ENCODE measurements at places on chromosomes 5 and 9.

DNA sequence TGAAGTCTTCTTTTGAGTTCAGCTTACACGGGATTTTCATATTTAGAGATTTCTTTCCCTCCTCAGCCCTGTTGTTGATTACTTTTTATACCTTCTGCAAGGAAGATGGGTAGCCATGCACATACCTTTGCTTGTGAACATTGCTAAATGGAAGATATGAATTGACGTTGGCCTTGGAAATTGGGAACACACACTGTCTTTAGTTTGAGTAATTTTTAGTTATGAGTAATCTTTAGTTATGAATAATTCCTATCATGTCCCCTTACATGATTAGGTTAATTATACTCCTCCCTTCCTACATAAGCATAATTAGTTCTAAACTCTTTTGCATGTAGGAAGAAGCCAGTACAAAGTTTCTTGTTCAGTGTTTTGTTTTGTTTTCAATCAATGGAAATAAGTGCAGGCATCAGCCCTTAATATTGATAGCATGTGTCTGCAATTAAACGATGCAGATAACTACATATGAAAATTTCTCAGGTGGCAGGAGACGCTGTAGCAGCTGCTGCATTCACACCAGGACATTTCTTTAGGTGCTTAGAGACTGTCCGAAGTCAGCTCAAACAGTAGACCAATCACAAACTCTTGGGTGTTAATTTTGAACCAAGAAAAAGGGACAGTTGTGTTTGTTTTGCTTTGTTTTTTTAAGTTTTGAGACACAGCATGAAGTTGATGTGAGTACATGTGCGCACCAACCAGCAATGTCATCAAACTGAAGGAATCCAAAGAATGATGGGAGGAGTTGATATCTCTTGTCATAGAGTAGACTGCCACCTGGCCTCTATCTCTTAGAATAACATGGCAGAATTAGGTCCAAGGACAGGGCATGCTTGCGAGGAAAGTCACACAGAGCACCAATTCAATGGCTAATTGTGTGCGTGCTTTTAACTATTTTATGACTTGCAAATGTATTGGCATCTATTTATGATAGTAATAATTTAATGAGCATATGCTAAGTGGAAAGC is 51.4 kb downstream of the SMARCA2 start:
- no peak for DNase-seq

DNA sequence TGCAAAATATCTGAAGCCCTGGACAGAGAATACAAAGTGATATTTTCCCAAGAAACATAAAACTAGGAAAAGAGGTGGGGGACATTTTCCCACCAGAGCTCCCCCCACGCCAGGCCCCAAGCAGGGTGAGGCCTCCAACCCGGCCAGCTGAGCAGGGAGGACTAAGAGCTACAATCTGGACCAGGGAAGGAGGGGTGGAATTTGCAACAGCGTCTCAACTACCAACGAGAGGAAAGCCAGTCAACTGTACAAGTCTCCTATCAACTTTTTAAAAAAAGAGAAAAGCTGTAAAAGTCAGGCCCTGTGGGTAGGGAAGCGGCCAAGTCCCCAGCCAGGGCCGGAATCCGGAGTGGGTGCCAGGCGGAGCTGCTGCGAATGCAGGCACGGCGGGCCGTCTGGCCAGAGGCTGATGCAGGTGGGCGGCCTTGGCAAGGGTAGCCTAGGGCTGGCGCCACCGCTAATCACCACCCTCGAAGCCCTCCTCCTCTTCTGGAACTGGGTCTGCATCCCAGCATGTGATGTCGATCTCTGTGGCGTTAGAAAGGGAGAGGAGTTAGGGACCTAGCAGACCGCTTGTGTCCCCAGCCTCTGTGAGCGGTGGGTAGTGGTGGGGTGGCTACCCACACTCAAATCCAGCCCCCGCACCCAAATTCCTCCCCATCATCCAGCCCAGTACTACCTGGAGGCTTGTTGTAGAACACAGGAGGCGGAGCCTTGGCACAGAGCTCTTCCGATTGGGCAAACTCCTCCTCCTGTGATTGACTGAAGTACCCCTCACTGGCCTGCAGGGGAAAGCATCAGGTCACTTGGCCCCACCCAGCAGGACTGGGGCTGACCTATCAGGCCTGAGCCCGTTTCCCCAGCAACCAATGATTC is 10.6 kb downstream of the PRR7 start:
- peak; percentile 90 for DNase-seq

GRCh38 chr5:173626505-173626820 is 10.0 kb upstream of the BOD1 start:
- DNase-seq = no peak

DNA sequence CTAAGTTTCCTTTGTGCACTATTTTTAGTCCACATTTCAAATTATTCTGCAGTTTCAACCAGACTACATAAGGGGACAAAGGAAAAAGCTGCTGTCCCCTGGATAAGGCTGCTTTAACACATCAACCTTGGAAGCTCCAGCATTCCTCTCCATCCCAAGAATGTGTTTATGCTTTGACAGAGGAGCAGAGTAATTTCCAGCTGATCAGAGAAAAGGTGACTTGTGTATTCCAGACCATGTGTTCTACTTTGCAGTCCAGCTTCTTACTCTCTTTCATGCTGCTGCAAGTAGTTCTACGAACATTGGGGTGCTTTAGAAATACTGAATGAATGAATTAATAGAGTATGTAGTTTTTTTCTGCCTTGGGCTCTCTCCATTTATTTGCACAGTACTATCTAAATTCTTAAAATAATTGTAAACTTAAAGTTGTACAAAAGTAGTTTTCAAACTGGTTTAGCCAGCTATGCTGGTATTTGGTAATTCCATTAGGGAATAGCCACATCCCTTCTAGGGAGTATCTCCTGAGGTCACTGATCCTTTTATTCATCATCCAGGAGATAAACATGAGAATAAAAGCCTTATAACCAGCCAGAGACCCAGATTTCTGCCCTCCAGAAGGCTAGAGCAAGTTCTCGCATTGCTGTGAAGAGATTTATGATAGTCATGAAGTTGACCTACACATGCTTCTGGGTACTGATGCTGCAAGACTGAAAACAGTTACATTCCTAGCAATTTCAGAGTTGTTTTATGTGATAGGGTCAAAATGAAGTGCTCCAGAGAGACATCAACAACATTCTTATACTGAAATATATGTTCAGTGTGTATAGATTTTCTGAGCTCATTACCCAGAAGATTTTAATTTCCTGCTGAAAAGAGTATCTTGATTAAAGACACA is 215.2 kb downstream of the COMMD10 start:
- no peak for DNase-seq

DNA sequence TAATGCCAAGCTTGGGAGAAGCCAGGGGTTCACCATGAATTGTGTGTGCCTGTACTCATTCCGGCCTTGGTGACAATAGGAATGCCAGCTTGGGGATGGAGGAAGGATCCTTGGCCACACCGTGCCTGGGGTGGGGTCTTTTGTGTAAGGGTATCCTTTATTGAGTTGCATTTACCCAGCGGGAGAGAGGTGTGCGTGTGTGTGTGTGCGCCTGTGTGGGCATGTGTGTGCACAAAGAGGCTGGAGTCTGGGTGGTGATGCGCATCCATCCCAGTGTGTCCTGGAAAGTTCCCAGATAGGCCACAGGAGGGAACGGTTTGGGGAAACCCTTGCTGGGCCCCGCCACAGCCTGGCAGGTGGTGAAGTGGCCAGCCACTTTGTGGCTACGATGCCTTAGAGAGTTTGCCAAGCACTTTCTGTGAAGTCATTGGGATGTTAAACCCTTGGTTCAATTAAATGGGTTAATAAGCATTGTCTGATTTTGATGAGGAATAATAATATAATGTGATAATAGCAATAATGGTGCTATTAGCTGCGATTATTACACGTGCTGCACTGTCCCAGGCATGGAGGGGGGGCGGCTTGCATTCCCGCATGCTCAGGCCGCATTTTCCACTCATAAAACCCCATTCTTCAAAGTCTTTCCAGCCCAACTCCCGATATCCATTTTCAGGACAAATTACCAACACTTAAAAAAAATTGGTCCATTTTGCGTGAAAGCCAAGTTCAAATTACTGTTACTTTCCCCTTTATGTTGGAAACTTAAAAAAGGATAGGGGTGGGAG is 13.7 kb downstream of the PITX1 start:
- no peak for DNase-seq

- DNase-seq = no peak
Observed at GRCh38 chr5:94103514-94104245, 362.3 kb upstream of the POU5F2 start.

- DNase-seq = no peak
Observed at GRCh38 chr5:173777149-173777548, 111.0 kb upstream of the CPEB4 start.

DNA sequence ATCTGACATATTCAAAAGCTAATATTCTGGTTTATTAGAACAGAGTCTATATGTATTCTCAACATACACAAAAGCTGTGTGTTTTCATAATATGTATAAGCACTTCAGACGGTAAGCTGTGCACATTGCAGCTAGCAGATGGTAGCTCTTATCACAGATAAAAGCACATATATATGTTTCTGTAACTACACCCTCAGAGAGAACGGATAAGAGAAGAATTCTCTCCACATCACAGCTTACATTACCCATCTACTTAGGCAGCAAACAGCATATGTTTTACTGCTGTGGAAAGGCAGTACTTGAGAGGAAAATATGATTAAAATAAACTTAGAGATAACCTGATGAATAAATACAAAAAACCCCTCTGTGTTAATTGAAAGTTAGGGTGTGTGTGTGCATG is 450.9 kb upstream of the ZNF608 start:
- no peak for DNase-seq

DNA sequence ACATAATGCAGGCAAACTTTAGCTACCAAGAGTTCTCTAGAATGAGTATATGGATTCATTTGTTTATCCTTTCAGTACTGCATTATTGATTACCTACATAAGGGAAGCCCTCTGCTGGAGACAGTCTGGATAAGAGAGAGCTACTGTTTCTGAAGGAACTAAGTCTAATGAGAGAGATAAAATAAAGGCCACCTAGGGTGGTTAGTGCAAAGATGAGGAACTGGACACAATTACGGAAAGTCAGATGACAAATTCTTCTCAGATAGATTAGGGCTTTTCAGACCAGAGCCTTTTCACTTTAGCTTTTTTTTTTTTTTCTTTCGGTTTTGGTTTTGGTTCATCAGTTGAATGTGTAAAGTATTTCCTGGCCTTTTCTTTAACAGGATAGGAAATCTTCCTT is 31.3 kb downstream of the ISOC1 start:
- no peak for DNase-seq

DNA sequence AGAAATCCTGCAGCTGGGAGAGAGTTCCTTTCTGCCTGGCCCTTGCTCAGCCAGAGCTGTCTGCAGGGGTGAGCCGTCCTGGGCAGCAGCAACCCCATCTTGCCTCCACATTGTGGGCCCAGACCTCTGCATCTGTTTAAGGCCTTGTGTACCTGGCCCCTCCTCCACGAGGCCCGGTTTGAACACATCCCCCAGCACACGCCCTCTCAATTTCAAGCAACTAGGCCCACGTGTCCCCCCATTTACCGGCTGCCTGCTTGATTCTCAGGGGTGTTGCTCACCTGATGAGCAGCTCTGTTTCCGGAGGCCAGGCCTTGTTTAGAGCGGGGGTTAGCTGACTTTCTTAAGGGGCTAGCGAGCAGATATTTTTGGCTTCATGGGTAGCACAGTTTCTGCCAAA is 181.8 kb downstream of the HSPA4 start:
- no peak for DNase-seq

DNA sequence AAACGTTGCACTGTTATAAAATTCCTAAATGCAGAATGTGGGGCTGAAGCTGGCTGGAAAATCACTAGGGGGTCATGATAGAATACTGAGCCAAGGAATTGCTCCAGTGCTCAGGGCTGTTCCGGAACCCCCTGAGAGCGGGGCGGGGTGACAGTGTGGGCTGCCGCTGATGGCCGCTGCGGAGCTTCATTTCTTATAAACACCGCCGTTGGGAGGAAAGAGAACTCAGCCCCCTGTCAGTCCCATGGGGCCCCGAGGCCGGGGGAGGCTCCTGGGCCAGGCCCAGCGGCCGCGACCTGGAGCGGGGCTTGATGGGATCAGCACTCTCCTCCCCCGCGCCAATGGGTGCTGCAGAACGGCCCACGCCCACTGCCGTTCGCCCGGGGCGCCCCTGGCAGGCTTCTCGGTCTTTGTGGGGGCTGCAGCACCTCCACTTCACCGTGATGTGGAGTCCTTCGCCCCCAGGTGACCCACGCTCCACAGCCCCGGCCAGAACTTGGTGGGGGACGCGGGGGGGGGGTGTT is 5.2 kb upstream of the IRF1 start:
- DNase-seq = peak; percentile 91

- no peak for DNase-seq
Observed at GRCh38 chr9:77649109-77649812, 1.1 kb upstream of the GNA14 start.

DNA sequence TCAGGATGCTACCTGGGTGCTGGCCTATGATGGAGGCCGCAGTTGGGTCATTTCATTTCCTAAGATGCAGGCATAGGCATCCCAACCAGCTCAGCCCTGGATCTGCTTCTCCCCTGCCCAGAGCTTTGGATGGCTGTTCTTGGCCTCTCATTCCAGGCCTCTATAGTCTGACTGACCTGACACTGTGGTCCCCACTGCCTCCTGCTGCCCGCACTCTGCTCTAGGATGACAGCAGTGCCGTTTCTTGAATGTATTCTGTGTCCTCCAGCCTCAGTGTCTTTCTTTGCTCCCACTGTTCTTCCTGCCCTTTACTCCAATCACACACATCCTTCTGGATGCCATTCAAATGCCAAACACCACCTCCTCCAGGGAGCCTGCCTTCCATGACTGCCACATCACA is 235.7 kb downstream of the HSPA4 start:
- DNase-seq = peak; percentile 63

DNA sequence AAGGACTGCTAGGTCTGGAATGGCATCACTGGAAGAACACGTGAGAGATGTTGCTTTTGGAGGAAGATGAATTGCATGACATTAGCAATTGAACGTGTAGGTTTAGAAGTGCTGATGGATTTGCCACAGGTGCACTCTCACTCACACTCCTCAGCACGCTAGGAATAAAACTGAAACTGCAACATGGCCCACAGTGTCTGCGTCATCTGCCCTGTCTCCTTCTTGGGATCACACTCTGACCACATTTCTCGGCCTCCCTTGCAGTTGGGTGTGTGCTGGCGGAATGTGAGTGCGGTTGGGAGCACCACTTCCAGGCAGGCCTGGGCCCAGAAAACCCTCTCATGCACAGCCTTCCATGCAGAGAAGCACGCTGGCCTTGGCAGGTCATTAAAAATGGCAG is 152.8 kb upstream of the LHFPL2 start:
- no peak for DNase-seq

GRCh38 chr5:129244478-129244877 is 149.9 kb downstream of the ISOC1 start:
- DNase-seq = no peak

DNA sequence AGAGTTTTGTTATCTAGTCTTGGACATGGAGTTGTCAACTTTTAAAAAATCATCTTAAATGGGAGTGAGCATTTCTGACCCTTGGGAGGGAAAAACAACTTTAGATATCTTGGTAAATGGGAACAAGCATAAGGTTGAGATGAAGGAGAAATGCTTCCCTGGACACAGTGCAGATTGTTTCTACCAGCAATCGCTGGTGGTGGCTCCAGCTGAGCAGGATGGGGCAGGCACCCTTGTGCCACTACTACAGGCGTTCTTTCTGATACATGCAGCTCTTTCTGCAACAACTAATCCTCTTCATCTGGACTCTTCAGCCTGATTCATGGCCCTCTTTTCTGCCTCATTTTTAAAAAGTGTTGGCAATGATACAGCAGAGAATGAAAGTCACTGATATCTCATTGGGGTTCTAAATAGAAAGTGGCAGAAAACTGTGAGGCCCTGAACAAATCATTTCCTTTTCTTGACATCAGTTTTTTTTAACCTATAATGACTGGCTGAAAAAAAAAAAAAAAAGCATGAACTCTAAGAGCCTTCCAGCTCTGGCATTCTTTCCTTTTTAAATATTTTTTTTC is 409.4 kb upstream of the PTGER4 start:
- no peak for DNase-seq

GRCh38 chr5:134510970-134511795 is 14.3 kb upstream of the JADE2 start:
- no peak for DNase-seq

Data from left hindlimb (tissue), 1 donor.